T-helper 22 cell (primary cell): ENCODE measurements at places on chromosomes 11 and 22.

GRCh38 chr11:25691959-25692358, 640.0 kb upstream of the ANO3 start:
- DNase-seq = no peak

- no peak for DNase-seq
These were observed 58.5 kb upstream of the SESN3 start for GRCh38 chr11:95289378-95290101.

DNA sequence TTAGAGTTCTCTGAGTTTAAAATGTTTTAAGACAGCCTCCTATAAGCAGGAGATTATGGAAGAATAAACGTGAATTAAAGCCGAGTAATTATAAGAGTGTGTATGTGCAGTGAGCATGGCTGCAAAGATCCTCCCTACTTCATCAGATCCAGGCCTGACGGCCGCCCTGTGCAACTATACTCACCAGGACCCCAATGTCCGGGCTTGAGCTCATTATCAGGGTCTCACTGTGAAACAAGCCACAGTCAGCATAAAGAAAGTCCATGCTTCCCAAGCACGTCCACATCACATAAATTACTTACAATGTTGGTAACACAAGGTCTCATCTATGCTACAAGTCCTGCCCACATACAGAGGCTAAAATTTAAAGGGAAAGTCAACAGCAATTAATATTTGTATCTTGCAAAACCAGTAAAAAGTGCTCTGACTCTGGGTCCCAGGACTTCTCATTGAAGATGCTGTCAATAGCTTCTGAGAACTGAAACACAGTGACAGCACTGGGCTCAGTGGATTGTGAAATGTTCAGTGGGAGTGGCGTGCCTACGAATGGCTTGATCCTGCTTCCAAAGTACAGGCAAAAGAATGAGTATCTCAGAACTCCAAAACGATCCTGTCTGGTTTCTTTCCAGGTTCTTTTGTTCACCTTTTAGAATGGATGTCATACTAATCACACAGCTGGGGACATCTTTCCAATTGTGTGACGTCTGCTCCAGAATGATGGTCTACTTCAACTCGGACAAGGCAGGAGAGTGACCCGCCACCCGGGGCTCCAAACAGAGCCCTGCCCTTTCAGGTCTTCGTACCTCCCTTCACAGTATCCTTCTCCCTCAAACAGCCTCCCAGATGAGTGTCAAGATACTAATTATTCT, 72.1 kb upstream of the ARFGAP3 start:
- no peak for DNase-seq

DNA sequence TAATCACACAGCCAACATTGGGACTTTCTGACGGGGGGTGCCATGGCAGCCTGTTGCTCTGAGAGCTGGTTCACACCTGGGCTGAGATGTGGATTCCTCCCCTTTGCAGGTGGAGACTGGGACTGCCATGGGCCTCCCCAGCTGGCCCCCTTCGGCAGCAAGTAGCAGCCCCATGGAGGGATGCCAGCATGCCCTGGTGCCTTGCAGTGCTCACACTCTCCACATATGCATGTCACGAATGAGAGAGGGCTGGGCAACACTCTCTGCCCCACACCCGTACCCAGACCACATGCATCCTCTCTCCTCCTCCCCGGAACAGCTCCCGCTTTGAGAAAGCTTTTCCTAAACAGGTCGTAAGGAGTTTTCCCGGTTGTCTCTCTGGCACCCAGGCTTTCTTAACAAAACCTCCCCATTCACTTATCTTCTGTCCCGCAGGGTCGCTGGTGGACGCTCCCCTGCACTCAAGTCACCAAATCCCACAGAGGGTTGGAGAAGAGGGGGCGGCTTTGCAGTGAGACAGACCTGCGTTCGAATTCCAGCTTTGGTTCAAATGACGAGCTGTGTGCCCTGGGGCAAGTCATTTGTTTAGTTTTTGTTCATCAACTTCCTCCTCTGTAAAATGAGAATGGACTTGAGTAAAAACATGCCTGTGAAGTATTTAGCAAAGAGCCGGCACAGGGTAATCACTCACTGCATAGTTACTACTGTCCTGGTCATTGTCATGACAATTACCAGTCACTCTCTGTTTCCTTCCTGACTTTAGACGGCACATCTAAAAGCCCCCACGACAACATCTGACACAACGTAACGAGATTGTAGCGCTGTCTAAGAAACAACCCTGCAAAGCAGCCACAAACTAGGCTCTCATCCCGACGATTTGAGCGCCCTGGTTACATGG, 231.3 kb upstream of the B3GAT1 start:
- no peak for DNase-seq

DNA sequence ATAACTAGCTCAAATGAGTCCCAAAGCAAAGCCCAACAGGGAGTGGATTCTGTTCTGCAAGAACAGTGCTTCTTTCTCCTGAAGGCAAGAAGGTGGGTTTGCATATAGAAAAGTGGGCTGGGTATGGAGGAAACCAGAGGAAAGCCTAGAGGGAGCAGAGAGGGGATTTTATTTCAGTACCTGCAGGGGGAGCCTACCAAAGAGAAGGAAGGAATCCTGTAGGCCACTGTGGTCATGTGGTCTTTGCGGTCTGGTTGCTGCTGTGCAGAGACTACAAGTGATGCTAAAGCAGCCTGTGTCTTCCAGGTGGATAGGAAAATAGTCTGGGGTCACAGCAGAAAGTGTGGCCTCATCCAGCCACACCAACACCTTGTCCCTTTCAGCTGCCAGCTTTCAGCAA, 33.2 kb upstream of the ZBTB16 start:
- no peak for DNase-seq

DNA sequence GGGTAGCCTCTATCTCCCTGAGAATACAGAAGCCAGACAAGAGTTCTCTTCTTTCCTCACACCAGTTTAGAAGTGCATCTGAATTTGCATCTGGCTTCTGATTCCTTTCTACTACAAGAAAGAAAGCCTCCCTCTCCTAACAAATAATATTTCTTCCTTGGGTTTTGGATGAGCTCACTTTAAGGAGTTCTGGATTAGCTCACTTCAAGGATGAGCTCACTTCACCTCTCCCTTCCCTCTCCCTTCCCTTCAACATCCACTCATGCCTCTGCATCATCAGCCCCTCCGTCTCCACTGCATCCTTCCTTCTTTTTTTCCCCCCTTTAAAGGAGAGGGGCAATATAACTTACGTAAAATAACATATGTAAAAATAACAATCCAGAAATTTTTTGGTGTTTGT, 1.6 kb upstream of the MTNR1B start:
- DNase-seq = no peak
